Neuronal stem cell (in vitro differentiated cells): ENCODE measurements at places on chromosomes 1 and 21.

DNA sequence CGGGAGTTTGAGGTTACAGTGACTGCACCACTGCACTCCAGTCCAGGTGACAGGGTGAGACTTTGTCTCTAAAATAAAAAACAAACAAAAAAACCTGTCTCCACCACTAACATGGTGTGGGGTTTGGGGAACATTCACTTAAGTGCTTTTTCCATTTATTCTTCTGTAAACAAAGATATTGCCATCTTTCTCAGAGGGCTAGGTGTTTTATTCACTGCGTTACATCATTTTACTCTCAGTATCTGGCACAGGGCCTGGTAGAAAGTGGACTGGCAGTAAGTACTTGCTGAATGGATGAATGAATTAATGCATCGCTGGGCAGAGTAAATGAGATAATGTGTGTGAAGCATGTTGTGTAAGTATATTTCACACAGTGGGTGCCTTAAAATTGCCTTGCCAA lies 20.1 kb downstream of the KIAA0040 start:
- no peaks in the 10 kb centered on the region for H3K36me3 ChIP-seq
- DNase-seq = no peak
- peaks cover 3% of the 10 kb centered on the region for H3K4me1 ChIP-seq
- H3K27me3 ChIP-seq = no peaks in the 10 kb centered on the region

DNA sequence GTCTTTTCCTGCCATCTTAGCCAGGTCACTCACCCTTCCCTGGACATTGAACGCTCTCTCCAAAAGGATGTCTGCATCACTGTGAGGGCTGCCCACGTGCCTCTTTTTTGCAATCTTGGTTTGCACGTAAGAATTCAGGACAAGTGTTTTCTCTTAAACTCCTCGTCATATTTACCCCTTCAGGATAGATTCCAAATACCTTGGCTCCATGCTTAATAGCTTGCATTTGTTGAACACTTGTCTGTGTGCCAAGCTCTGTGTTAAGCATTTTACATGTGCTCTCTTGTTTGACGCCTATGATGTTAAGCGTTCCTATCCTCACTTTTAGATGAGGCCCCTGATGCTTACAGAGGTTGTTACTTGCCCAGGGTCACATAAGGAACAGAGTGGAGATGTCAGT lies 29.8 kb downstream of the RCSD1 start:
- no peaks in the 10 kb centered on the region for H3K36me3 ChIP-seq
- peaks cover 3% of the 10 kb centered on the region for H3K4me1 ChIP-seq

- no peaks in the 10 kb centered on the region for H3K27me3 ChIP-seq
- no peak overlapping the region for H3K4me3 ChIP-seq
- peaks cover 3% of the 10 kb centered on the region for H3K4me1 ChIP-seq
- H3K27ac ChIP-seq = no peak overlapping the region
- H3K36me3 ChIP-seq = no peaks in the 10 kb centered on the region
Observed at GRCh38 chr1:172642970-172643369, 15.9 kb upstream of the FASLG start.

DNA sequence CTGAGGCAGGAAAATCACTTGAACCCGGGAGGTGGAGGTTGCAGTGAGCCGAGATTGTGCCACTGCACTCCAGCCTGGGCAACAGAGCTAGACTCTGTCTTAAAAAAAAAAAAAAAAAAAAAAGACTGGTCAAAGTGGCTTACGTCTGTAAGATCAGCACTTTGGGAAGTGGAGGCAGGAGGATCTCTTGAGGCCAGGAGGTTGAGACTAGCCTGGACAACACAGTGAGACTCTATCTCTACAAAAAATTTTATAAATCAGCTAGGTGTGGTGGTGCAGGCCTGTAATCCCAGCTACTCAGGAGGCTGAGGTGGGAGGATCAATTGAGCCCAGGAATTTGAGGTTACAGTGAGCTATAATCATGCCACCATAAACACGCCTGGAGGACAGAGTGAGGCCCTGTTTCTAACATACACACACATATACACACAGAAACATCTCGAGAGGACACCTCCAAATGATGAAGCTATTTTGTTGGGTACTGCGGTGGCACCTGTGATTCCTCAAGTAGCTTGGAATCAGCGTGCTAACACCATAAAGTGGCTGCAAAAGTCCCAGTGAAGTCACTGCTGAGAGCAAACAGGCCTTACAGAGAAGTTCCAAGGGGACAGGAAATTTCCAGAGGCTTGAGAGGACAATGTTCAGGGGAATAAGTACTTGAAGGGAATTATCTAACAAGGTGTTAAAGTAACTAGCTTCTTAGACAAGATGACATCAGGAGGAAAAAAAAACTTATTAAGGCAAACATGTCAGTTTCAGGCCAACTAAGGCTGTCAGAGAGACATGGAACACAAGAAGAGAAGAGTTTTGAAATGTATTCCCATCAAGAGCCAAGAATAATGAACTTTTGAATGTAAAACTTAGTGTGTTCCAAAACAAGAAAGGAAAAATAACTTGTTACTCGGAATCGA lies 1.3 kb downstream of the NADK start:
- no peak for DNase-seq
- peaks cover 15% of the 10 kb centered on the region for H3K4me1 ChIP-seq
- H3K27ac ChIP-seq = no peak overlapping the region
- H3K4me3 ChIP-seq = no peak overlapping the region
- H3K27me3 ChIP-seq = no peaks in the 10 kb centered on the region
- H3K36me3 ChIP-seq = peaks cover 2% of the 10 kb centered on the region

DNA sequence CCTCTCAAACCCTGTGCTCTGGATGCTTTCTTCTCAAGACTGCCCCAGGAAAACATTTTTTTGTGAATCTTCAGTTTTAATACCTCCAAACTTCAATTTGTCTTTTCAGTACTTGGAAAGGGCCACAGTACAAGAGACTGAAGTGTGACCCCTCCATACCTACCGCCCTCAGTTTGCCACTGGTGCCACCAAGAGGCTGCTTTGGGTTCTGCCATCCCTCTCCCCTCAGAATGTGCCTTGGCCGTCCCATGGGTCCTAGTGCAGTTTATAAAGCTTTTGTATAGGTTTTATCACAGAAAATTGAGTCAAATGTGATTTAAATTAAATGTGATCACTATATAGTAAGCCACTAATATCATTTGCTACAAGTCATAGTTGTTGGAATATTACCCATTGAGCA lies 60.8 kb upstream of the PGD start:
- peaks cover 1% of the 10 kb centered on the region for H3K4me1 ChIP-seq
- peak; percentile 21 for DNase-seq

DNA sequence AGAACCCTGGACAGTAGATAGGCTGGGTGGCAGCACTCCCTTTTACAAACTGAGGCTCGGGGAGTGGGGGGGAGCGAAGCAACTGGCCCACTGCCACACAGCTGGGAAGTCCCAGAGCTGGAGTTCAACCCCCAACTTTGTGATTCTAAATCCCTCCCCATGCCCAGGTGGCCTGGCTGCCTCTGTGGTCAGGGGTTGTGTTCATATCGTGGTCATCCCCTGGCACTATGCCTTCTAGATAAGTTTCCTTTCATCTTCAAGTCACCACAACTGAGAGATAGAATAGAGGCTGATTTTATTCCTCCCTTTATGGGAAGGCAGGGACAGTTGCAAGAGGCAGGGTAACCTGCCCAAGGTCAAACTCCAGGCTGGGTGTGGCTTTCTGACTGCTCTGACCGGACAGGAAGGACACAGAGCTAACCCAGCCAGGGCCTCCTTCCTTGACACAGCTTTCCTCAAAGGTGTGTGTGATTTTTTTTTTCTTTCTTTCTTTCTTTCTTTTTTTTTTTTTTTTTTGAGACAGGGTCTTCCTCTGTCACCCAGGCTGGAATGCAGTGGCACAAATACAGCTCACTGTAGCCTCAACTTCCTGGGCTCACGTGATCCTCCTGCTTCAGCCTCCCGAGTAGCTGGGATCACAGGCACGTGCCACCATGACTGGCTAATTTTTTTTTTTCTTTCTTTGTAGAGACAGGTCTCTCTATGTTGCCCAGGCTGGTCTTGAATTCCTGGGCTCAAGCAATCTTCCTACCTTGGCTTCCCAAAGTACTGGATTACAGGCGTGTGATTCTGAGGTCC lies 18.4 kb upstream of the TNFRSF1B start:
- DNase-seq = no peak
- no peaks in the 10 kb centered on the region for H3K36me3 ChIP-seq
- no peak overlapping the region for H3K4me3 ChIP-seq
- H3K27me3 ChIP-seq = no peaks in the 10 kb centered on the region
- H3K27ac ChIP-seq = no peak overlapping the region
- H3K4me1 ChIP-seq = peaks cover 3% of the 10 kb centered on the region

- H3K27ac ChIP-seq = no peak overlapping the region
- DNase-seq = no peak
- no peaks in the 10 kb centered on the region for H3K27me3 ChIP-seq
Observed at GRCh38 chr21:37788503-37788902, 127.8 kb downstream of the KCNJ6 start.

DNA sequence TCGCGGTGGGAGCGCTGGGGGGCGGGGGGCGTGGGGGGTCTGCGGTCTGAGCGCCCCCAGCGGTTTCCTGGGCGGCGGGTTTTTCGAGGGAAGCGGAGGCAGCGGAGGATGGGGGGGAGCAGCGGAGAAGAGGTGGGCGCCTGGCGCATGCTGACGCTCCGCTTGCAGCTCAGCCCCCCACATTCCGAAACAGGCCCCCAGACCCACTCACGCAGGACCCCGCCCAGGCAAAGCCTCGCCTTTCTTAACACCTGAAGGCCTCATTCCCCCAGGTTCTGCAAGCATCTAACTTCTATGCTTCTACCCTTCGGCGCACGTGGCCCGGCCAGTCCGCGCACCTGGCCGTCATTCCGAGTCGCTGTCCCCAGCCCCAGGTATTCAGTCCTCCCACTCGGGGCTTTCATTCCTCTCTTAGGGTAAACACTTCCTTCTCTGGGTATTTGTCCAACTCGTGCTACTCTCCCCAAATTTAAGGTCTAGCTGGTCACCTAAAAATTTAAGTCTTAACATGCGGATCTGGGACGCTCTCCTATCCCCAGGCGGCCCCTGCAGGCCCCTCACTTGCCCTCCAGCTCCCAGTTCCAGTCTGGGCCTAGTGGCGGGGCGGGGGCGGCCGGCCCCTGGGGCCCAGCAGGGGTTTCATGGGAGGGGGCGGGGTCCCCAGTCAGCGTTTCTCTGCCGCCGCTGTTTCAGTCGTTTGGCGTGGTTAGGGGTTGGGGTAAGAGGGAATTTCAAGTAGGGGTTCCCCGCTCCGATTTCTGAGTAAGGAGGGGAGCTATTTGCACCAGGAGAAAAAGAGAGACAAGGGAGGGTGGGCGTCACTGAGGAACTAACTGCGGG lies 2.8 kb upstream of the ZBTB7B start:
- H3K36me3 ChIP-seq = no peaks in the 10 kb centered on the region
- peaks cover 2% of the 10 kb centered on the region for H3K27me3 ChIP-seq
- no peak for DNase-seq
- peak overlapping the region; percentile 89 for H3K27ac ChIP-seq

DNA sequence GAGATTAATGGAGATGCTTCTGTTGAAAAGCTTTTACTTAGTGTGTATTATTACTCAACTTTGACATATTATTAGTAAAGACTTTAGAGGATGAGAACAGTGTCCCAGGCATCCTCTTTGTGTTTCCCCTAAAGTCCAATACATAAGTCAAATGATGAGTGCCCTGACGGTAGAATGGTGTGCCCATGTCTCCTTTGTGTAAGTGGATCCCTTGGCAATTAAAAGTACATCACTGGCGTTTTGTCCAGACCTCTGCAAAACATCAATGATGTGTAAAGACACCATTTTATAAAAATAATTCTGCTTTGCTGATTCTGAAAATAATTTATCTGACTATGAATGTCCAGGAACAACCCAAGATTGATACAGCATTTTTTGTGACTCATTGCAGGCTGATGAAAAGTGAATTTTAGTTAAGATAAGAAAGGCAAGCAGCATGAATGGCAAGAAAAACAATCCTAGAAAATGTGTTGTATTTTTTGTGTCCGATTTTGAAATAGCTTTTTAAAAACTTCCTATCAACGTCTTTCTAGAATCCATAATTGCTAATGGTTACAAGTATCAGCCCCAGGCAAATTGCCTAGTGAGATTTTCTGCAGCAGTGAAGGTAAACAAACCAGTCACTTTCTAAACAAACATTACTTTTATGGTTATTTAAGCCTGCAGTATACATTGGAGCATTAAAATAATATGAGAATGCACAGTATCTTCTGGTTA lies 251.5 kb downstream of the PTPRC start:
- no peak overlapping the region for H3K27ac ChIP-seq
- H3K4me3 ChIP-seq = no peak overlapping the region
- H3K4me1 ChIP-seq = no peaks in the 10 kb centered on the region
- peaks cover 42% of the 10 kb centered on the region for H3K36me3 ChIP-seq
